Hypothalamus (tissue), 51 donors: ENCODE measurements at places on chromosomes 16 and 17.

GRCh38 chr17:80868022-80868609 is 123.5 kb upstream of the CHMP6 start:
- no peak for DNase-seq

- no peak for DNase-seq
These were observed 18.6 kb upstream of the HAPSTR1 start for GRCh38 chr16:9072806-9073341.

DNA sequence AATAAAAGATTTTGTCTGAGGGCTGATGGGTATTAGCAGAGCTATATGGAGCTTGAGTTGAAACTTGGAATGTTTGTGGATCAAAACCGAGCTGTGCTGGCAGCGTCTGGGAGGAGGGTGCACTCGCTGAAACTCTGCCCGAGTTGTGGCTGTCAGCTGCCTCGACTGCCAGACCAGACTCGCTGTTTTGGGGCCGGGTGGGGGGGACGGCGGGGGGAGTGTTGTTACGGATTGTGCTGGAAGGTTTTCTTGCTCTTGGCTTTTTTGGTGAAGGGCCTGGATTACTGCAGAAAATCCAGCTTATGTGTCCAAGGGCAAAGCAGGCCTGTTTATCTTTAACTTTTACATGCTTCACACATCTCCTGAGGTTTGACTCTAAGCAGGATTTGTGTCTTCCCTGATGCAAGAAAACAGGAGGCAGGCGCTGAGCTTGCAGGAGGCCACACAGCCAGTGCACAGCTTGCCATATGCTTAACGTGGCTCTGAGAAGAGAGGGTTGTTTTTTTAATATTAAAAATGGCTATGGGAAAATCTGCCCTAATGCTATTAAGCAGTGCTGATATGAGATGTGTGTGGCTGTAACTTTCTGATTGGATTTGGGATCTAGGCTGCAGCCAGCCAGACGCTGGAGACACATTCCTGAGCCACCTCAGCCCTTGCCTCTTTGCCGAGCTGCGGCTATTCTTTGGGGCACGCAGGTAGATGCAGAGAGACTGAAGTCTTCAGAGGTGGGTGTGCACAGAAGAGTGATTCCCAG is 20.5 kb upstream of the RPTOR start:
- no peak for DNase-seq

DNA sequence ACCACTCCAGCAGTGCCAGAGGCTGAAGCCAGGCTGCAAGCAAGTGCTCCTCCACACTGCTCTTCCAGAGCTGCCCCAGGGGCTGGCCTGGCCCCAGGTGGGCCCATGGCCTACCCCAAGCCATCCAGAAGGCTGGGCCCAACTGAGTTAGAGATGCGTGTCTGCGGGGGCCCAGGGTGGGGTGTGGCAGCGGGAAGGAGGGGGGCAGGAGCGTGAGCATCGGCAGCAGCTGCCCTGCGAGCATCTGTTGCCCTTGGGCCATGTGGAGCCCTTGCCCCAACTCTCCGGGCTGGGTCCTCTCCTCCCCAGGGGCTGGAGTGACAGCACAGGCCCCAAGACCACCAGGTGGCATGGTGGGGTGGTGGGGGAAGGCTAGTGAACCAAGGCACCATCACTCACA is 7.3 kb upstream of the SREBF1 start:
- no peak for DNase-seq

- peak; percentile 63 for DNase-seq
These were observed 5.0 kb upstream of the ALDH3A1 start for GRCh38 chr17:19753051-19753509.

GRCh38 chr17:4142107-4142900 is 526 bp downstream of the ZZEF1 start:
- DNase-seq, result no peak

- DNase-seq, result no peak
These were observed 68.0 kb downstream of the MYH11 start for GRCh38 chr16:15788846-15789239.

- DNase-seq, result no peak
These were observed 24.9 kb downstream of the GSE1 start for GRCh38 chr16:85637808-85638647.

DNA sequence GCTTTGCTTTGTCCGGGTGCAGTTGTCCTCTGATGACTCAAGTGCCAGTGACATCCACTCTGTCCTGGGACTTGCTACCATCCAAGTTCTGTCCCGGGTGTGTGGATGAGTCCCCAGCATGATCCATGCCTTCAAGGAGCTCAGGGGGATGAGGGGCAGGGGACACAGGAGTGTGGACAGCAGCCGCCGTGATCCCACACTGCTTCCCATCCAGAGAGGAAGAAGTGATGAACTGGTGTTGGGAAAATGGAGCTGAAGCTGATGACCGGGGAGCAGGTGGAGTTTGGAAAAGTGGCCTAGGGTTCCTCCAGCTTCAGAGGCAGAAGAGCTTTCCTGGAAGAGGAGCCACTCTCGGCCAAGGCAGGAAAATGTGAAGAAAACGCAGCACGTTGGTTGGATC is 249.6 kb upstream of the TNRC6C start:
- no peak for DNase-seq

DNA sequence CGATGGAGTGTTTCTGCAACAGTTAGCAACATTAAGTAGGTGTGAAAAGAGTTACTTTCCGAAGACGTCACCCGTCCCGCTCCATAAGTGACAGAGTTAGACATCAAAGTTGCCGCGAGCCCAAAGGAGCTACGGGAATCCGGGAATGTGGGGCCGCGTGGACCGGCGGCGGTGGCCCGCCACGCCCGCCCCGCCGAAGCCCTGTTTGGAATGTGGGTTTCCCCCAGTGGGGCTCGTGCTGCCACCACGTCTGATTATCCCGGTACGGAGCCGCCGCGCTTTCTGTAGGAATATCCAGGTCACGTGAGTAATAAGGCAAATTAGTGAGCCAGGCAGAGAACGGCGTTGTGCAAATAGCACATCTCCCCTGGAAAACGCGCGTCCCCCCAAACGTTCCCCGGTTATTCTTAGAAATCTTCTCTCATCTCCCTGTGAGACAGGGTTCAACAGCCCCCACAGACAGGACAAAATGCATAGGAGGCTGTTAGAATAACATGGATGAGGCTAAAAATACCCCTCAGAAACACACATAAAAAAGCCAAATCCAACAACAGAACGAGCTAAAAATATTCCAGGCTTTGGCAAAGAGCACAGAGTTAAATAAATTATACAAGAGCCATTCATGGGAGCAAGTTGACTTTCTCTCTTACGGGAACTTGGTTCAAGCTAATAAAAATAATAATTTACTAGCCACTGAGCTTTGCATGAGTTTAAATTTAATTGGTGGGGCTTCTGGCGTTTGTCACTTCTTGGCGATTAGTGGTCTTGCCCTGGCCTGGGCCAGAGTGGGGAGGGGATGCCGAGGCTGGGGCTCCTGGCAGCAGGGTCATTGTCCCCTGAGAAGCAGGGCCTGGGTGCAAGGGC is 8.6 kb downstream of the BAHCC1 start:
- DNase-seq, result no peak

- no peak for DNase-seq
These were observed 153.7 kb downstream of the RPTOR start for GRCh38 chr17:80698297-80698696.

GRCh38 chr16:66933776-66934137 is 445 bp downstream of the CIAO2B start:
- DNase-seq, result no peak

- DNase-seq, result no peak
These were observed 56.0 kb downstream of the CYB561 start for GRCh38 chr17:63390090-63390489.

DNA sequence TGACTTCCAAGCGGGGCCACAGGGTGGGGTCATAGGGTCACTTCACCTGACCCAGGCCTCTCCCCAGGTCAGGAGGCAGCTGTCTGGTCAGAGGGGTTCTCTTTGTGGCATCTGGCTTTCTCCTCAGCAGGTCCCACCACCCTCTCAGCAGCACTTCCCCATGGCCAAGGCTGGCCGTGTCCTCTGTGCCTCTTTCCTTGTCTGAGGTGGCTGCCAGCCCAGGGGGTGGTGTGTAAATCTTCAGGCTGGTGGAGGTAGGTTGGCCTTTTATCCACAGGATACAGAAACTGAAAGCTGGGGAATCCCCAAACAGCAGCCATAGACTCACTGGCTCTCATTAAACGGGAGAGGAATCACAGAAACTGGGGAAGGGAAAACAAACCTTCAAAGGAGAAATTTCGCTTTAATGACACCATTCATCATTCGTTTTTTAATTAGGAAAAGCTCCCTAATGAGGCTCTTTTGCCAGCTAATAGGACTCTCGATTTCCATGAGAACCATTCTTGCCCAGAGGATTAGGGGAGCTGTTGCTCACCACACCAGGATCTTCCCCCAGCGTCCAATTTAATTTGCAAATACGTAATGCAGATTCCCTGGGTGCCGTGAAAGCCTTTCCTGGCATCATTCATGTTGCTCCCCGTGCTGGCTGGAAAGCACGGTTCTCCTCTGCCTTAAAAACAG is 18.0 kb downstream of the C17orf75 start:
- DNase-seq, result peak; percentile 6

DNA sequence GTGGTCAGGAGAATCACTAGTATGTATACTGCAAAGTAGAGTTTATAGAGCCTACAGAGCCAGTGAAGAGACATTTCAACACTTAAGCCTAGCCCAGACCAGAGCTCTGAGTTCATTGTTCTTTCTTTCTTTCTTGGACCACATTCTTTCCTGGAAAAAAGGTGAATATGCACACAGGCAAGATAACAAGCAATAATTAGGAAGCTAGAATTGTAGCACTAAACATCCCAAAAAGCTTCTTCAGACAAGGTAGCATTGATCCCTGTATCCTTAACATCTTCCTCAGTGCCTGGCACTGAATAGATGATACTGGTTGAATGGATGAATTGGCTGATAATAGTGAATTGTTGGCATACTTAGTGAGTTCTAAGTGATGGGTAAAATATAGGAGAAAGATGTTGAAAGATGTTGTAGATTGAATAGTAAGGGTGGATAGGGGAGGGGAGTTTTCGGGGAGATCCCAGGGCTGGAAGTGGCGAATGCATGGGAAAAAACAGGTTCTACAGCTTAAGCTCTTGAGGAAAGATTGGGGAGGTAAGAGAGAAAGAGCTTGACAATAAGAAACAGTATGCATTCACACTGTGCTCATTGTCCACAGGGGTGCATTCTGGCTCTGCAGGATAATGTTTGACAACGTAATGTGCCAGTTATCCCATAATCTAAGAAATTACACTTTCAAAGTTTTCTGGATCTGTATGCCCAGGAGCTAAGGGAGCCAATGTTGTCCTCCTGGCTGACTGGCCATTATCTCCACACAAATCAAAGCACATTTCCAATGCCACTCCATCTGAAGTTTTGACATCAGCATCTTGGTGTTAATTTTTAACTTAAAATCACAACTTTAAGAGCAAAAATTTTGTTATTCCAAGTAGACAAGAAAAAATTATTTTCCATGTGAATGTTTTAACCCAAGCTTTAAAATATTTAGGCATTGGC is 35.6 kb downstream of the TUBD1 start:
- DNase-seq, result no peak

GRCh38 chr17:47205419-47205963 is 3.7 kb upstream of the MYL4 start:
- no peak for DNase-seq

GRCh38 chr16:85393674-85394451 is 219.3 kb upstream of the GSE1 start:
- DNase-seq, result no peak

- DNase-seq, result no peak
These were observed 116.2 kb downstream of the AATF start for GRCh38 chr17:37064956-37065355.

DNA sequence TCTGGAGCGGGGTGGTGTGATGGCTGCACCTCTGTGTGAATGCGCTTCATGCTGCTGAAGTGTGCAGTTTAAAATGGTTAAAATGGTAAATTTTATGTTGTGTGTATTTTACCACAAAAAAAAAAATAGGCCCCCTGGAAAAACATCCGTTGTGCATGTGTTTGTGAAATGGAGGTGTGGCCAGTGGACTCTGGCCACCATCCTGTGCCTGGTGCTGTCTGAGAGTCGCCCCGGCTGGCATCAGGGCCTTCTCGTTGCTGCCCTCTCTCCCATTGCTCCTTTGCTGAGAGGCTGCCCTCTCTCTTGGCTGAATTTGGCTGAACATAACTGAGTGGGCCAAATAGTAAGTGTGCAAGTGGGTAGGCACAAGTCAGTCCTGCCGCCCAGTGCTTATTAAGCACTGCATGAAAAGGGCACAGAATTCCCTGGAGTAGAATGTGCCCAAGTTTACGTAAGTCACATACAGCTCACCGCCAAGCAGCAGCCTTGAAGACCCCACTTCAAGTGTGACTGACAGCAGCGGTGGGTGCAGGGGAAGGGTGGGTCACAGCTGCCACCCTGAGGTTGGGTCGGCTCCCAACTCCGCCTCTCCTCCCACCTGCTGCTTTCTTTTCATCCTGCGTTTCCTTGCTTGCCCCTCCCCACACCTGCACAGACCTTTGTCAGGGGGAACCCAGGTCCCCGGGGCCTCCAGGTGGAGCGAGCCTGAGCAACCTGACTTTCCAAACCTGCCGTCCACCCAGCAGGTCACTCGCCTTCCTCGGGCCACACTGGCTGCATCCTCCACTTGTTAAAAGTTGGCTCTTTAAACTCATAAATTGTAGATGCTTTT is 46.8 kb downstream of the FOXK2 start:
- DNase-seq, result no peak
